ENCODE measurements at places on chromosomes 13 and 19.

- DNase-seq: no peak
Observed at GRCh38 chr19:45821570-45821969, 6.5 kb upstream of the RSPH6A start.

- DNase-seq: no peak
Observed at GRCh38 chr13:93455861-93456260, 229.3 kb downstream of the GPC6 start.

DNA sequence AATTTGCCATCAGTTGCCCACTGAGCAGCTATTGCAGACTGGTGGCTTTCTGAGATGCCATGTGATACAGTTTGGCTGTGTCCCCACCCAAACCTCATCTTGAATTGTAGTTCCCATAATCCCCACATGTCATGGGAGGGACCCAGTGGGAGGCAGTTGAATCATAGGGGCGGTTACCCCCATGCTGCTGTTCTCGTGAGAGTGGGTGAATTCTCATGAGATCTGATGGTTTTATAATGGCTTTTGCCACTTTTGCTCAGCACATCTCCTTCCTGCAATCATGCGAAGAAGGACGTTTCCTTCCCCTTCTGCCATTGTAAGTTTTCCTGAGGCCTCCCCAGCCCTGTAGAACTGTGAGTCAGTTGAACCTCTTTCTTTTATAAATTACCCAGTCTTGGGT, 34.8 kb upstream of the ANKRD10 start:
- DNase-seq: no peak

- DNase-seq: no peak
Observed at GRCh38 chr19:18665771-18666202, 17.7 kb upstream of the CRTC1 start.

DNA sequence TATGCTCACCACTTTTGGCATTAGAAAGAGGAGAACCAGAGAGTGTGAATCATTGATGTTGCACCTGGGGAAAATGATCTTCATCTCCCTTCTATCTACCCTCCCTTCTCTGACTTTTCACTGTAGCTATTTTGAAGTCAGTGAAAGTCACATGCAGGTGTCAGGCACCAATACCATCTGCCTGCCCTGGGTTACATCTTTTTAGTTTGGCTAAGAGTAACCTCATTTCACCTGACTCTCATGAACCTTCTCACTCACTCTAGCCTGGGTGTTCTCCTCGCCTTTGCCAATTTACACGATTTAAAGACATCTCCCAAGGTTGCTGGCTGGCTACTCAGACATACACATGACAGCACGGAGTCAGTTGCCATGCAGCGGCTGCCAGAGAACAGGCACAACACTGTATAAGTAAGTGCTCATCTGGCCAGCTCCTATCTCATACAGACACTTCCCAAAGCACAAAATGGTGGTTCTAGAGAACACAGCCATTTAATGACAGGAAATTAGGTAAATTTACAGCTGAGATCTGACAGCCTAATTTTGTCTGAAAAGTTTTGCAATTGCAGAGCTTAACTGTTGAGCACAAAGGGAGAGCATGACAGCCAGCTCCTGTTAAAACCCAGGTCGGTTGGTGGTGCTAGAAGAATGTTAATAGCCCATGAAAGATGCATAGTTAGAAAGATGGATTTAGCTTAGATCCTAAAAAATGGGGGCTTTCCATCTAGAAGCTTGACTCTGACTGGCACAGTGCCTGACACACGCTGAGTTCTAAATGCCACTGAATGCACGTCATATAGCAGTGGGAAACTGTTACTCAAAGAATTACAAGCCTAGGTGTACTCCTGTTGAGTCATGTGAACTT, 32.5 kb downstream of the LCP1 start:
- no peak for DNase-seq

DNA sequence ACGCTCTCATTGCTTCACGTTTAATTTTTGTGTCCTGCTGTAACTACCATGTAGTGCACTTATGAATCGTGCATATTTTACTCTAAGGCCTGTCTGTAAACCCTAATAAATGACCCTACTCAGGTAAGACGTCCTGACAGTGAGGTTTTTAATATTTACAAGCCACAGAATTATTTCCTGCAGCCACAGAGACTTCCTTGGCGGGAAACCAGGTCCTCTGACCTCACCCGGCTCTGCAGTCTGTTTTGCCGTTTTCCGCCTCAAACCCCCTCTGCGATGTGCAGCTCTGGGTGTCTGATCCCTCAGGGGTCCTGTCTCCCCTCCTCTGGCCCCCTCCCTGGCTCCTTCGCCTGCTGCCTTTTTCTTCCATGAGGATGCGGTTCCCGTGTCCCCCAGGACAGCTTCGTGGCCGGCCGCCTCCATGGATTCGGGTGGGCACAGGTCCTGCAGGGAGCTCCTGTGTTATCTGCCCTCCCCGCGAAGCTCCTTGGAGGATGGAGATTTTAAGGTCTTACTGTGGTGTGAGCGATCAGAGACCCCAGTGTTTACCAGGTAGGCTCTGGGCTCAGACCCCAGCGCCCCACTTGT, 66.3 kb downstream of the MCF2L start:
- DNase-seq: no peak

DNA sequence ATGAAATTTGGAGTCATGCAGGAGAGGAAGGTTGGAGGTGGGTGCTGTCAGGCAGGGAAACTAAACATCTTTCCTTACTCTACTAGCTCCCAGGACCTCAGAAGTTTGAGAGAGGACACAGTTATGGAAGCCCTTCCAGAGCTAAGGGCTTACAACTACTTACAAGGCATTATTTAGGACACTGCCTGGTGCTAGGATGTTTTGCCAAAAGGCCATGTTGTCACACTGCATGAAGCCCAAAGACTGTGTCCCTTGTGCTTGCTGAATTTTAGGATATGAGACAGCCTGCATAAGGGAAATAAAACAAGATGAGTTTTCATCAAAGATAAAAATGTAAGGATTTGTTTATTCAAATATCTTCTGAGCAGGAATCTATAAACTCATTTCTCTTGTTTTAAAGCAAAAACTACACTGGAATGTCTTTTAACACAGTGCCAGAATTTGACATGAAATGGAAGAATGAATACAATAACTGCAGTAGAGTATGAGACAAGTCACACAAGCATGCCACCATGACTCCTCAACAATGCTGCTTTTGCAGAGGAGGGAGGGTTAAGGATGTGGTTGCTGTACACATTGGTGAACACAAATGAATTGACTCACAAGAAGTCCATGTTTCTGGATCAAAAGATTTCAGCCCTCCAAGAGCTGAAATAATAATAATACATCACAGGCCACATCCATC, 258.4 kb downstream of the SPRY2 start:
- no peak for DNase-seq

GRCh38 chr19:3073931-3074595, 11.8 kb upstream of the TLE5 start:
- DNase-seq: no peak

DNA sequence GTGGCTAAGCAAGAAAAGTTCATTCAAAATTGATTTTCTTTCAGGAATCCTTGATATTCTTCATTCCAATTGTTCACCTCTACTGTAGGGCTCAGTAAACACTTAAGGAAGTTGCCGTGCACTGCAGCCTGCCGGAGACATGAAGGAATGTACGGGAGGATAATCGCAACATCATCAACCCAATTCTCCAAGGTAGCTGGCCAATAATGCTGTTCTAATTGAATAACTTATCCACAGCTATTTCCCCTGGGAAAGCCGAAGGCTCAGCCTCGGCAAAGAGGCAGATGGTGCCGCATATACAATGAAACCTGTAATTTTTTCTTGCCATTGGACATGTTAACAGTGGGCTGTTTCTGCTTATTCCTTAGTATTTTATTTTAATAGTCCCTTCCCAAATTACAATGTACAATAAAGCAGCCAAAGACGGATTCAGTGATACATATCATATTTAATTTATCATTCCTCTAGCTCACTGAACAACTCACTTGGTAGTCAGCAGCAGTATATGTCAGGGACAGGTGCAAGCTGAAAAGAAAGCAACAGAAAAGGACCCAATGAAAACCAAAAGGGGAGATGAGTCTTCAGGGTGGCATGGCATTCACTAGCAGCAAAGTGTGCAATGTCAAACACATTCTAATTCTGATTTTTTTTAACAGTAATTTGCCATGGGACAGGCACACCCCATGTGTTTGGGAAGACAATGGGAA, 420.5 kb upstream of the KLF12 start:
- DNase-seq: no peak

DNA sequence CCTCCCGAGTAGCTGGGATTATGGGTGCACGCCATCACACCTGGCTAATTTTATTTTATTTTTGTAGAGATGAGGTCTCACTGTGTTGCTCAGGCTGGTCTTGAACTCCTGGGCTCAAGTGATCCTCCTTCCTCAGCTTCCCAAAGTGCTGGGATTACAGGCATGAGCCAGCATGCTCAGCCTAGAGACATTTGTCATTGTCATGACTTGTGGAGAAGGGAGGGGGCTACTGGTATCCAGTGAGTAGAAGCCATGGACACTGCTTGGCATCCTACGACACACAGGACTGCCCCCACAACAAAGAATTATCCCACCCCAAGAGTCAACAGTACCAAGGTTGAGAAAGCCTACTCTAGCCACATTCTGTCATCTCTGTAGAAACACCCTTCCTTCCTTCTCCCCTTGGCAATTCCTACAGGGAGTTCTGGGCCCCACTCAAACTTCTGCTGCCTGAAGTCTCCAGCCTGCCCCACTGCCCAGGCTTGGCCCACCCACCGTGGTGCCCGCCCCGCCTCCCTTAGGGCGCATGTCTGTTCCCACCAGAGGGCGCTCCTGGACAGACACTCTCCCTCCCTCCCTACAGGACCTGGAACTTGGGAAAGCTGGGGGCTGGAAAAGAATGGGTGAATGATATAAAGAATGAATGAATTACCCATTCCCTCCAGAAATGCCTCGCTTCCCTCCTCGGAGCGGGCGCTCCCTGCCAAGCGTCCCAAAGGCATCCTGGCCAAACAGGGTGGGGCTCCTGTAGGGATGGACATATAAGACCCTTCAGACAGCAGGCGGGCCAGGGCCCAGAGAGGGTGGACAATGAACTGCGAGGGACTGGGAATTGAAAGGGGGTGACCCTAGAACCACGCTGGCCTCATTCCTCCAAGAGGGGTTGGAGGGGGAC, 5.5 kb upstream of the EMP3 start:
- peak; percentile 69 for DNase-seq

All from activated effector memory CD4-positive, alpha-beta T cell treated with Interleukin-2 at 50 U/mL for 16 hours (primary cell).